ENCODE measurements at places on chromosomes 2 and 18. TPM values are rescaled to one million over a fixed set of nuclear protein-coding genes. Genes with fewer than 3 reads are reported as not detected.

DNA sequence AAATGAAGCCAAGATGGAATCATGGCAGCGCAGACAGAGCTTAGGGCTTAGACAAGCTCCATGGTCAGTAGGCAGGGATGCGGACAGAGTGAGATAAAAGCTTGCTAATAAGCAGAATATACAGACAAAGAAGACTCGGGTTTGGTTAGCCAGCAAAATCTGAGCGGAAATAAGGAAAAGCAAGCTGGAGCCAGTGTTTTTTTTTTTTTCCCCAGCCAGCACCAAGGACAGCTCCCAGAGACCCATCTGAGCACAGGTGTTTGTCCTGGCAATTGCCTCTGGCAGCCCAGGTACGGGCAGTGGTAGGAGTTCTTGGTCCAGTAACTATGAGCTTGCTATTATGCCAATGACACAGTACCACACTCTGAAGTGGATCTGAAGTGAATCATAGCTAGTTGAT is 187.6 kb downstream of the ADCYAP1 start:
- H3K27me3 ChIP-seq, result no peaks in the 10 kb centered on the region
- no peaks in the 10 kb centered on the region for H3K36me3 ChIP-seq
- no peak overlapping the region for H3K27ac ChIP-seq
- DNase-seq, result no peak
- no peak overlapping the region for H3K4me3 ChIP-seq
- no peaks in the 10 kb centered on the region for H3K4me1 ChIP-seq

HMSD gene
- total RNA-seq, result 0.60 TPM

DNA sequence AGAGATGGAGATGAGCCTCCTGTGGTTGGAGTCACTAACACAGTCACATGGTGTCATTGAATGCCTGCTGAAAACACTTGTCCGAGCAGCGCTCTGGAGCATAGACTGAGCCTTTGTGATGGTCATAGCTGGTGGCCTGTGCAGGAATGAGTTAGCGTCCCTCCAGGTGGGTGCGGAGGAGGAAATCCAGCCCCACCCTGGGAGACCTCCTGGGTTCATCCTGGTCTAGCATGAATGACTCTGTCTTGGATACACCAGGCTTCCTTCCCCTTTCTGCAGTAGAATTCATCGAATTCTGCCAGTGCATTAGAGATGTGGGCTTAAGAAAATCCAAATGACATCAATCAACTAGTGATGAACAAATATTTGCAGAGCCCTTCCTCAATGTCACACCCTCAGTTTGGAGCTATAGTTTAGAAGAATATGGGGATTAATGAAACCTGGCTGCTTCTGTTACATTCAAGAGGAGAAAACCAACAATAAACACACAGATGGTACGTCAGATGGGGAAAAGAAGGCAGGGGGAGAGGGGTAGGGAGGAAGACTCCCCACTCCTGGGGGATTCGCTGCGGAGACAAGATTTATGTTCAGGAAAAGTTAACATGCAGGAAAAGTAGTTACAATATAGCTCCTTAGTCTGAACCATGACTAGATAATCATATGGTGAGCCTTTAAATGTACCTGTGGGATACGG is 136.7 kb downstream of the DDX1 start:
- H3K4me1 ChIP-seq, result no peaks in the 10 kb centered on the region
- no peaks in the 10 kb centered on the region for H3K36me3 ChIP-seq
- no peak for DNase-seq
- H3K27me3 ChIP-seq, result no peaks in the 10 kb centered on the region
- no peak overlapping the region for H3K27ac ChIP-seq

- no peaks in the 10 kb centered on the region for H3K27me3 ChIP-seq
- no peaks in the 10 kb centered on the region for H3K4me1 ChIP-seq
- no peak overlapping the region for H3K27ac ChIP-seq
These were observed 139.9 kb upstream of the ZEB2 start for GRCh38 chr2:144659731-144660275.

GAREM2 gene
- total RNA-seq, result 6.0 TPM

- H3K4me1 ChIP-seq, result no peaks in the 10 kb centered on the region
- no peaks in the 10 kb centered on the region for H3K27me3 ChIP-seq
- peaks cover 3% of the 10 kb centered on the region for H3K36me3 ChIP-seq
- H3K4me3 ChIP-seq, result no peak overlapping the region
- DNase-seq, result no peak
- H3K27ac ChIP-seq, result no peak overlapping the region
These were observed 11.6 kb downstream of the TRAF3IP1 start for GRCh38 chr2:238331916-238332315.

TPO gene
- total RNA-seq, result 6.6 TPM

SERPINB12 gene
- not detected for total RNA-seq

DNA sequence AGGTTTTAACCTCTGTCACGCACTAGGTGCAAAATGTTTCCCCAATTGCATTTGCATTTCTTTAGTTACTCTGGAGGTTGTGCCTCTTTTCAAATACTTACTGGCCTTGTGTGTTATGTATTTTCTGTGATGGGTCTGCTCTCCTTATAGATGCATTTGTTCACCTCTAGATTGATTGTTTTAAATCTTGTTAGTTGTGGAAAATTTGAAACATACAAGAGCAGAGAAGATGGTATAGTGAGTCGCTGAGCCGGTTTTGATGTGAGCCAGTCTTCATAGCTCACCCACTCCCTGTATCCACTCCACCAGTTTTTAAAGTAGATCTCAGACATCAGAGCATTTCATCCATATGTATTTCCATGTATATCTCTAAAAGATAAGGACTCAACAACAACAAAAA is 6.5 kb downstream of the IMP4 start:
- no peak for DNase-seq
- no peaks in the 10 kb centered on the region for H3K36me3 ChIP-seq
- no peak overlapping the region for H3K4me3 ChIP-seq
- H3K4me1 ChIP-seq, result no peaks in the 10 kb centered on the region
- H3K27me3 ChIP-seq, result no peaks in the 10 kb centered on the region

DNA sequence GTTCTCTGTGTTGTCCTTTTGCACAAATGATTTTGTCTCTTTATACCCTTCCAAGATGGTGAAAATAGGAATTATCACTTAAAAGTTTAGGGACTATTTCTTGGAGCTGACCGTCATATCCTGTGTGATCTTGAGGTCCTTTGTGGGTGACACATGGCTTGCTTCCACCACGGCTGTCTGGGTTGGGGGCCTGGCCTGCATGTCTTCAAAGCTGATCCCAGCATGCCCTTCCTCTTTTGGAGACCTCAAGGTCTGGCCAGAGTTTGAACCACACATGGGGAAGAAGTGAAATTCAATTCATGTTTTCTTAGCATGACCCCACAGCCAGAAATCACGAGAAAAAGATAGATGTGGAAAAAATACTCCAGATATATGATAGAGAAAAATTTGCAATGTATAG is 14.0 kb downstream of the SFTPB start:
- no peaks in the 10 kb centered on the region for H3K27me3 ChIP-seq
- H3K36me3 ChIP-seq, result no peaks in the 10 kb centered on the region
- peak; percentile 50 for DNase-seq
- H3K4me3 ChIP-seq, result no peak overlapping the region
- H3K27ac ChIP-seq, result no peak overlapping the region

DNA sequence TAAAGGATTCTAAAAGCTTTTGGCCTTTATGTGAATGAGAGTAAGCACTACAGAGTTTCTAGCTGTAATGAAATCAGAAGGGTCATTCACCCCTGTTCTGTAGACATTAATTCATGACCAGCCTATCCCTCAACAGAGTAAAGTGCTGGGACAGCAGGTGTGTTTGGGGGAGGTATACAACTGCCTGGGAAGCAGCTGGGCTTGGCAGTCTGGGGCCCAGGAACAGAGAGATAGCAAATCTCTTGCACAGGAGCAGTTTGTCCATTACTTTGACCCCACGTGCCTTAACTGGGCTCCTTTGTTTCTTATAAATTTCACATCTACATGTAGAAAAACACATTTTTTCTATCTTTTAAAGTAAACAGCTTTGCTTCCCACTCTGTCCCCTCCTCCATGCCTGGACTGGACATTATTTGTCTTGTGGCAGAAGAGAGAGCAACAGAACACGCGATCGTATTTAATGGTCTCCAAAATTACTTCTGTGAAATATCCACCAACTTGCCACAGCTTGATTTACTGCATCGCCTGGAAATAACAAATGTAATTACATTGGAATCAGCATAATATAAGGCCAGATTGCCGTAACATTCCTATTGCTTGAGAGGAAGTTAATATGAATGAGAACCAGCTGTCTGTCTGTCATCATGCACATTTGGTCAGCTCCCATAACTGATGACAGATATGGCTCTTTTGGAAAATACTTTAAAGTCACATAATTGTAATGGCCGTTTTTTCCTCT is 263.8 kb downstream of the RBM43 start:
- no peak overlapping the region for H3K27ac ChIP-seq
- no peak for DNase-seq
- H3K27me3 ChIP-seq, result no peaks in the 10 kb centered on the region
- no peaks in the 10 kb centered on the region for H3K36me3 ChIP-seq
- H3K4me1 ChIP-seq, result no peaks in the 10 kb centered on the region
- H3K4me3 ChIP-seq, result no peak overlapping the region

REG3A gene
- total RNA-seq, result 8.3 TPM

SH3RF3 gene
- total RNA-seq, result 22.8 TPM

- no peak overlapping the region for H3K4me3 ChIP-seq
- no peak for DNase-seq
- peaks cover 6% of the 10 kb centered on the region for H3K36me3 ChIP-seq
- no peaks in the 10 kb centered on the region for H3K27me3 ChIP-seq
- peaks cover 1% of the 10 kb centered on the region for H3K4me1 ChIP-seq
These were observed 47.8 kb downstream of the FARSB start for GRCh38 chr2:222608081-222608480.

GRCh38 chr2:183113630-183114029 is 10.6 kb upstream of the NUP35 start:
- DNase-seq, result no peak
- H3K27ac ChIP-seq, result no peak overlapping the region
- no peak overlapping the region for H3K4me3 ChIP-seq
- no peaks in the 10 kb centered on the region for H3K27me3 ChIP-seq

LRATD1 gene
- total RNA-seq, result 2.1 TPM

CNPPD1 gene
- total RNA-seq, result 50.0 TPM

GRCh38 chr2:75292826-75293225 is 93.5 kb upstream of the TACR1 start:
- H3K27me3 ChIP-seq, result no peaks in the 10 kb centered on the region
- no peak for DNase-seq
- no peaks in the 10 kb centered on the region for H3K4me1 ChIP-seq
- H3K27ac ChIP-seq, result no peak overlapping the region
- H3K36me3 ChIP-seq, result no peaks in the 10 kb centered on the region

- H3K27me3 ChIP-seq, result no peaks in the 10 kb centered on the region
- no peaks in the 10 kb centered on the region for H3K36me3 ChIP-seq
- DNase-seq, result no peak
- no peak overlapping the region for H3K27ac ChIP-seq
These were observed 62.1 kb upstream of the TCF7L1 start for GRCh38 chr2:85071096-85071495.

- H3K4me3 ChIP-seq, result no peak overlapping the region
- no peaks in the 10 kb centered on the region for H3K27me3 ChIP-seq
- H3K4me1 ChIP-seq, result no peaks in the 10 kb centered on the region
- peaks cover 4% of the 10 kb centered on the region for H3K36me3 ChIP-seq
- H3K27ac ChIP-seq, result peak overlapping the region; percentile 14
- no peak for DNase-seq
These were observed 23.5 kb downstream of the CDC42EP3 start for GRCh38 chr2:37647971-37648330.

SPC25 gene
- 0.93 TPM for total RNA-seq

CPO gene
- 0.51 TPM for total RNA-seq

PRKAG3 gene
- total RNA-seq, result 1.0 TPM
